T-helper 2 cell (primary cell): ENCODE measurements at places on chromosomes 2 and 18.

- DNase-seq: no peak
Measured at GRCh38 chr2:65708086-65708485, 275.7 kb upstream of the SPRED2 start.

GRCh38 chr2:97706708-97707345, 6.5 kb upstream of the ZAP70 start:
- DNase-seq: no peak

- no peak for DNase-seq
Measured at GRCh38 chr2:62724886-62725711, 19.6 kb downstream of the EHBP1 start.

DNA sequence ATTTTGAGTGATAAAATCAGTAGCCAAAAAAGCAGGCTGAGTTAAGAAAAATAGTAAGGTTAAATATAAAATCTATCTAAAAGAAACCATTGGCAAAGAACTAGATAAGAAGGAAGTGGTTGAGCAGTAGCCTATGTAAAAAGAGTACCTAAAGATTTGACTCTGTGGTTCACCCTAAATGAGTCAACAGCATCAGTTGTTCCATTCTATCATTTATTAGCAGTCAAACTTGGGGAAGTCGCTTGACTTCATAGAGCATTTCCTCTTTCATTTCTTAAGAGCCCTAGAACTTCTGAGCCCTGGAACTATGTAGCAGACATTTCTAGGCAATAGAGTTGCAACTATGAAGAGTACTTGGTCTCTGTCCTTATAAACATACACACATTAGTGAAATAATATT, 381.7 kb downstream of the NUP35 start:
- no peak for DNase-seq

GRCh38 chr2:17355608-17356329, 162.5 kb downstream of the RAD51AP2 start:
- DNase-seq: no peak
